ENCODE measurements at places on chromosomes 3 and 15.

- no peak for DNase-seq
Observed at GRCh38 chr3:171056528-171056927, 30.0 kb upstream of the SLC2A2 start.

- DNase-seq = no peak
Observed at GRCh38 chr3:42690766-42691680, 5.7 kb downstream of the KLHL40 start.

DNA sequence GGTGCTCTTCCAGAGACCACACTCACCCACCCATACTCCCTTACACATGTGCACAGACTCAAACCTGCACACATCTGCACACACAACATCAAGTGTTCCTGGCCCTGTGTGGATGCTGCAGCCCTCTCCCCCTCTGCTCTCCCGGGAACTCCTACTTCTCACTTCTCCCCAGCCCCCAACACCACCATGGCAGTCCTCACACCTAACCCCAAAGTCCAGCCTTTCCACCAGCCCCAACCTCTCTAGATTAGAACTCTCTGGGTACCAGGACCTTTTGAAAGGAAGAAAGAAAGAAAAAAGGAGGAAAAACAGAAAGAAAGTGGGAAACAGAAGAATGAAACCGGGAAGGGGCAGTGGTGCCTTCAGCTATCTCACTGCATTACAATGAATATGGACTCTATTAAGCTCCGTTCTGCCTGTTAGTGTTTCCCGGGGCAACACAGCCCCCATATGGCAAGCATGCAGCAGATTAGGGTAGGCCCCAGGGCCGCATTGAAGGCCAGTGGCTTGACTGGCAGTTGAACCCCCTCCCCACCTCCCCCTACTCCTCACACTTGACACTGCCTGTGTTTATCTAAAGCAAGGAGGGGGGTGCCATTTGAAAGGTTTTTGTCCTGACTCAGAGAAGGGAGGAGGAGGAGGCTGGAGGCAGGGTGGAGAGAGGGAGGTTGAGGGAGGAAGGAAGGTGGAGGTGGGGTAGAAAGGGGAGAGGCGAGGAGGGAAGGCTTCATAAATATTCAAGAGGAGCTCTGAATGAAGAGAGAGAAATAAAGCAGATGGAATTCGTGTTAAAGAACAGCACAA, 30.1 kb downstream of the BOC start:
- DNase-seq = no peak

- no peak for DNase-seq
Observed at GRCh38 chr3:115581362-115582135, 41.8 kb upstream of the GAP43 start.

DNA sequence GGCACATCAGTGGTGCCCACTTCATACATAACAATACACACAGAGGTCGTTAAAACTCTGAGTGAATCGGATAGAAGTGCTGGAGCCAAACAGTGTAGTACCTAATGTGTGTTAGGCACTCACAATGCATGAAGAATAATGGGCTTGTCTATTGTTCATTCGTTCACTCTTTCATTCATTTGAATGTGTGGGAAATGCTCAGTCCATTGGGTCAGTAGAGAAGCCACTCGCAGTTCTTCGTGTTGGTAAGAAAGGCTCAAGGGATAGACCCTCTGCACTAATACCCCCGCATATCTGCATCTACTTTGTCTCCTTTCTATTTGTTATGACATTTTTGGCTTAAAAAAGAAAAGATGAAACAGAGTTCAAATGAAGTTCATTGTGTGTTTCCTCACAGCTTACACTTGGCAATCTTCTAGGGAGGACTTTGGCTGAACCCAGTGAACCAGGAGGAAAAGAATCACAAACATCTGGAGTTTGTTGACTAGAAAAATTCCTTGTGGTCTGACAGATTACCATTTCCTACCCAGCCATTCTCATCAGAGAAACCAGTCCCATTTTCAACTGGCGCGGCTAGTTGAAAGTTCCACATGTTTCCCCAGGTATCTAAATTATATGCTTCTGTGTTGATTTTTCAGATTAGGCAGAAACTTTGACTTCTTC, 32.8 kb upstream of the MFSD1 start:
- no peak for DNase-seq

DNA sequence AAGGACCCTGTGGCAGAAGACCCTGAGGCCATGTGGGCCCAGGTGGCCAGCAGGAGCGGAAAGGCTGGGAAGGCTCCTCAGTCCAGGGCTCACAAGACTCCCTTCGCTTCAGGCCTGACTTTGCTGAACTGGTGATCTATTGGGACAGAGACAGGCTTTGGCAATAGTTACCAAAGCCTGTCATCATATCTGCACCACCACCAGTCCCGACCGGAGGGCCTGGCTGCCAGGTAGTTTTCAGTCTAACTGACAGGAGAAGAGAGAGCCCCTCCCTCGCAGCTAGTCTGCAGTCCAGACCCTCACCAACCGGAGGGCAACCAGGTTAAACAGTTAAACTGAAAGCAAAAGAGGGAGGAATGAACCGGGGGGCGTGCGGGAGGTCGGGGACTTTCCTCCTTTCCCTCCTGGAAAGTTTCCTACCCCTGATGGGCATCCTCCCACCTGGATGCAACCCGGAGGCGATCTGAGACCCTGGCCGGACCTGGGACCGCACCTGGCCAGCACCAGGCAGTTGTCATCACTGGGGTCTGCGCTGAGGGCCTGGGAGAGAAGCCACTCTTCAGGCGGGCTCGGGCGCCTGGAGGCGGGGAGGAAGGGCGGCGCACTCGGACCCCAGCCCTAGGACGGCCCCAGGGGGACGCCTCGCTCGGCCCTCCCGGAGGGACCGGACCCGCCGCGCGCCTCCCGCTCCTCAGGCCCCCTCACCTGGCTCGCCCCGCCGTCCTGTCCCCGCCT, 435 bp downstream of the RAB27A start:
- peak; percentile 48 for DNase-seq

DNA sequence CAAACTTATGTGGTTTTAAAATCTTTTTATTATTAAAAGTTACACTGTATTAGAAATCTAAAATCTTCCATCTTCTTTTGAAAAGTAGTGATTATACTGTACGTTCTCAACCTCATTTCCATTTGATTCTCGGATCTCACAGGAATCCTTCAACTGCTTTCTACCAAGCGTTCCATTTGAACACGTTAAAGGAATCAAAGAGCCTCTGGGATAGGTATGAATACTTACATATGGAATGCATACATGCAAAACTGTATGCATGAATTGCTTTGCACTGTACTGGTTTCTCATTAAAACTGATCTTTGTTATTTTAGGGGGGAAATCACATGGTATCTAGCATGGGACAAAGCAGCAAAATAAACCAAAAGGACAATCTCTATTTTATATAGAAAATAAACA, 14.8 kb downstream of the TSC22D2 start:
- no peak for DNase-seq

DNA sequence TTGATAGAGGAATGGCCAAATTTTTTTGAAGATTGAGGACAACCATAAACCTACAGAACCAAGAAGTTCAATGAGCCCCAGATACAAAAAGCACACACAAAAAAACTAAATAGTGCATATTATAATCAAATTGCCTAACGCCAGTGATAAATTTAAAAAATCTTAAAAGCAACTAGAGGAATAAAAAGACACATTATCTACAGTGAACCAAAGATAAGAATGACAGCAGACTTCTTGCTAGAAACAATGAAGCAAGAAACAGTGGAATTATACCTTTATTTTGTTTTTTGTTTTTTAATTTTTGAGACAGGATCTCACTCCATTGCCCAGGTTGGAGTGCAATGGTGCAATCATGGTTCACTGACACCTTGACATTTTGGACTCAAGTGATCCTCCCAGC, 9.9 kb upstream of the SAMD7 start:
- no peak for DNase-seq

GRCh38 chr3:168338161-168338560, 242.4 kb upstream of the GOLIM4 start:
- DNase-seq = no peak

DNA sequence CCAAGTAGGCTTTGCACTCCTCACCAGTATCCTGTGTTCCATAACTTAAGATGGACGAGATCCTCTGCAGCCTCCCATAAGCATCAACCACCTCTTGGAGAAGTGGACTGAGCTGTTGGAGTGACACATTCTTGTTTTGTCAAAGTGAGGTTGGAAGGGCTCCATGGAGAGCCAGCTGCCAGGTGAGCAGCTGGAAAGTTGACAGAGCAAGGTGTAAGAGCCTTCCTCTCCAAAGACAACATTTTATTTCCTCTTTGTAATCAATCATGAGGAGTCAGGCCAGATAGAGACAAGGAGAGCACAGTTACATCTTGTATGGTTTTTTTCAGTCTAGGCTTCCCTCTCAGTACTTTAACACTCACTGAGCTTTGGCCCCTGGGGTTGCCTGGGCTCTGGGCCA, 5.1 kb downstream of the ABI3BP start:
- DNase-seq = no peak

- DNase-seq = no peak
Observed at GRCh38 chr15:44796508-44796907, 60.2 kb downstream of the TRIM69 start.

DNA sequence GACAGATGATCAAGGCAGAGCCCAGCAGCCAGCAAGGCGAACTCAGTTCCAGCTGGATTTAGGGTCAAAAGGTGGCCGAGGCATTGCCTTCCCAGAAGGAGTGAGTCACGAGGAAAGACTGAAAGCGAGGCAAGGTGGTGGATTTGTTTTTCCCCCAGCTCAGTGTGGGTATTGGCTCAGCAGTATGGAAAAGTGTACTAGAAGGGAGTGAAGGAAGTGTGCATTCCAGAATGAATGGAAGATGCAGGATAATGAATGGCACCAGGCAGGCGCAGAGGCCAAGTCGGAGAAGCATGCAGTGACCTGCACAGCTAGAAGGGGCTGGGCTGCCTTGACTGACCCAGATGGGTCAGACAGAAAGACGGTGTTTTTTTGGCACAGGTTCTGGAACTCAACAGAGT, 46.3 kb downstream of the FOXP1 start:
- no peak for DNase-seq

- DNase-seq = no peak
Observed at GRCh38 chr3:152069871-152070270, 196.4 kb downstream of the SUCNR1 start.

GRCh38 chr3:14503706-14504065, 36.5 kb downstream of the GRIP2 start:
- DNase-seq = no peak

DNA sequence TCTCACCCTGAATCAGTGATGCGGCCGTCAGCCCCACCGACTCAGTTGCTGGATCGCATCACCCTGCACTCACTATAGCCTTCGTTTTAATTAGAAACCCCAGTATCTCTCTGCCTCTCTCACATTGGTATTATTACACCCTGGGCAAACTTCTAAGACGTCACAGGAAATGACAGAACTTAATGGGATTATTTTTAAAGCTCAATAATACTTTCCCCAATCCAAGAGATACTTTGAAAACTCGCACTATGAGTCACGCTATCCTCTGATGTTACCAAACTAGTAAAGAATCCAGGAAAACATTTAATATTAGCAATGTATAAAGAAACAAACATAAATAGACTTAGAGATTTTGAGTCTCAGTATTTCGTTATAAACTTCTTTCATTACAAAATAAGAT, 36.6 kb downstream of the RUBCN start:
- no peak for DNase-seq

- no peak for DNase-seq
Observed at GRCh38 chr3:171494457-171495109, 34.4 kb upstream of the TNIK start.

- peak; percentile 23 for DNase-seq
Observed at GRCh38 chr3:197305854-197306253, 7.4 kb upstream of the DLG1 start.

DNA sequence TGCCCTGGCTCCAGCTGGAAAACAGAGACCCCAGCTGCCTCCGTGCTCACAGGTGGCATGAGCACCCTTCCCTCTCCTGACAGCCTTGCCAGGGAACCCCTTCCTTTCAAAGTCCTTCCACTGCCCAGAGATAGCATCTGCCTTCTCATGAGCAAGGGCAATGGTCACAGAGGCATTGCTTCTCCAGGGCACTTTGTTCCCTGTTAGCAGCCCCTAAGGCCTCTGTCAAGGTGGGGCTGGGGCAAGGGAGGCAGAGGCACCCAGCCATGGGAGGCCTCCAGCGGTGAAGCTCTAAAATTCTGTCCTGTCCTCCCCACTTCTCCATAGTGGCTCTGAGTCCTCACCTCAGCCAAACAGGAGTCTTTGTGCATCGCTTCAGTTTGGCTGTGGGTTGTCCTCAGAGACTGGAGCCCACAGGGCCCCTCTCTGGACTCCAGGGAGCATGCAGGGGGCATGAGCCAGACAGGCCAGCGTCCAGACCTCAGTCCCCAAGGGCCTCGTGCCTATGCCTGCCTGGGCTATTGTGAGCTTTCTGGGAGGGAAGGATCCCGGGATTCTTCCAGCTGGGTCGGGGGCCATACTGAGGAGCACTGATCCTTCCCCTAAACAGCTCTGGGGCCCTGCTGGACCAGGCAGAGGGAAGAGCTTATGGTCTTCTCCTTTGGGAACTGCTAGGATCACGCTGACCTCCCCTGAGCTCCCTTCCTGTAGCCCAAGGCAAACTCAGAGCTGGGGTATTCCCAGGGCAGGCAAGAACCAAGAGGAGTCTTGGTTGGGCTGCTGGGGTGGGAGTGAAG, 106.6 kb downstream of the DNAJB8 start:
- DNase-seq = no peak

All from activated naive CD4-positive, alpha-beta T cell treated with anti-CD3 and anti-CD28 coated beads, Interleukin-2, amount 50 U/mL, for 72 hours (primary cell).